Islet precursor cell (in vitro differentiated cells): ENCODE measurements at places on chromosomes 2 and 18.
A peak's percentile ranks its signal among the peaks of the same experiment; 100 is the strongest.

DNA sequence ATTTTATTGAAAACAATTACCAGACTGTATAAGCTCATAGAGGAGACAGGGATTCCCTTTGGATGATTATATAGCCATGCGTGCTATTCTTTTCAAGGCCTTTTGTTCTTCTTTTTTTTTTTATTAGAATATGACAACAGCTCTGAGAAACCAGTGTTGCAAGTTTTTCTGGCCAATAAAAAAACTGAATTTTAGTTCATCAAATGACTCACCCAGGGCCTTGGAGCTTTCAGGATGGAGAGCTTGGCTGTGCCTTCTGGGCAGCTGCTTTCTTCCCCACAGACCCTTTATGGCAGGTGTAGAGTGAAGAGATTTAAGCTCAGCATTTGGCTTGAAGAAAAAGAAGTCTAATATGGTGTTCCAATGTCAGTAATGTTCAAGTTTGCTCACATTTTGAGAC is 497.9 kb upstream of the FANCL start:
- DNase-seq = no peak

DNA sequence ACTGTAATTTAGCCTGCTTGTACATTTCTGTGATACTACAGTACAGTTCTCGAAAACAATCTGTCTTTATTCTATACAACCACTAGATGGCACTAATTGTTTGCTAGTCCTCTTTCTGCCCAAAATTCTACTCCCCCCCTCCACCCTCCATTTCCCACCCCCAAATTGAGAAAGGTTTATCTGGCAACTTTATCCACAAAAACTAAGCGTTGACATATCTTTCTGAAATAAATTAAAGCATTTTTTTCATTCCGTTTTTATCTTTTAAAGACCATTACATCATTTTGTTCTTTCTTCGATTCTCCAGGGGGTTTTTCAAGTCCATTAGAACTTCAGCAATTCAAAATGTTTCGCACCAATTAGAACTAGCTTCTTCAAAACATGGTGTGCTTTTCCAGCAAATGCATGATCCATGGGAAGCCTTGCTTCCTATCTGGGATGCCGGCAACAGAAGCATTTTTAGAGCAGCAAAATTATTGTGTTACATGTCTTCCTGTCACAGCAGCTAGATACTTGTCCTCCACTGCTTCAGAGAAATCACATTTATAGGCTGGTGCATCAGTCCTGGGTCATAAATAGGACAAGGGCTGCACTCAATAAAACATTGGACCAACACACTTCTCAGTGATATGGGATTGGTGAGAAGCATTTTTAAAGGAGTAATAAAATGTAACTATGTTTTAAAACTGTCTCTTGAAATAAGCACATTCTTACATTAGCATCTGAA is 241.3 kb downstream of the PAX3 start:
- DNase-seq = no peak

DNA sequence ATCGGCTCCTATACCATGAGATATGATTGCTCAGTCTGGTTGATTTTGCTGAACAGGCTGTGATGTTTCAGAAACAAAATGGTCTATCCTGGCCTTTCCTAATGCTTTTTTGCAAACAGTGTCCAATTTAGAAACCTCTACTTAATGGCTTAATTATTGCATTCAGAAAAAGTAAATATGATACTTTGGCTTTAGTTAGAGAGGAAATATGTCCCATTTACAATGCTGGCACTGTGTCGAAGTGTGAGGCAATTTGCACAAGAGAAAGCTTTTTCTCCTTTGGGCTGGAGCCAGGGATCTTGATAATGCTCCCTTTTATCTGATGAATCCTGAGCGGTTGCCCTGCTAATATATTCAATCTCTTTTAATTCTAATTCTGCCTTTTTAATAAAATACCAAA is 418.9 kb downstream of the EPHA4 start:
- DNase-seq = no peak

- DNase-seq = no peak
These were observed 4.3 kb downstream of the UGT1A9 start for GRCh38 chr2:233676046-233676445.

- DNase-seq = no peak
These were observed 285.0 kb upstream of the KCNH7 start for GRCh38 chr2:163123526-163123925.

DNA sequence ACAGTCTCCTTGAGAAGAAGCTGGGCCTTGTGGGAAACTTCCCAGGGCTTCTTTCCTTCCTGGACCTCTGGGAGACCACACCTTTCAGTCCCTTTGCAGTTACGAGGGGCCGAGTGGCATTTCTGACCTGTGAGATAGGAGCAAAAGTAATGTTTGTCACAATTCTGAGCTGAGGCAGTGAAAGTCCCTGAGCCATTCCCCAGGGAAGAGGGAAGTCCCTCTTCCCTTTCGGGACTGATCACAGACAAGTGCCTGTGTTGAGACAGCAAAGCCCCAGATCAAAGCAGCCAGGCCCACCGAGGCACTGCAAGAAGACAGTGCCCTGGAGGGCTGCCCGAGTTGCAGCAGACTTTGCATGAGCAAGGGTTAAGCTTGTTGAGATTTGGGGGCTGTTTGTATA is 41.9 kb downstream of the RHOB start:
- peak; percentile 80 for DNase-seq

DNA sequence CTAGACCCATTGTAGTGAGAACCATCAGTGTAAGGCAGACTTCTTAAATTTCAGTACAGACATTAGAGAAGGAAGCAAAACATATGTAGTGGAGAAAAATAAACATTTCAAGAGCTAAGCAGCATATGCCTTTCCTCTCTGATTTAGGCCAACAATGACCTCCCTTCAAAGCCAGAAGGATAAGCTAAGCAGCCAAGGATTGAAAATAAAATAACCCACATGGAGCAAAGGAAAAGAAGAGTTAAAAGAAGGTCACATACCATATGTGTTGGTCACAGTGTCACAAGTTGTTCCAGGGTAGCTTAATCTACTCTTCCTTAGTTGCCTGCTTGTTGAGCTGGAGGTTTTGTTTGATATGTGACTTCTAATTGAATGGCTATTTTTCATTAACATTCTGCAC is 15.6 kb upstream of the LAMA1 start:
- no peak for DNase-seq

- no peak for DNase-seq
These were observed 33.8 kb downstream of the HS6ST1 start for GRCh38 chr2:128284841-128285240.

GRCh38 chr18:7516266-7517117 is 50.6 kb upstream of the PTPRM start:
- DNase-seq = no peak

DNA sequence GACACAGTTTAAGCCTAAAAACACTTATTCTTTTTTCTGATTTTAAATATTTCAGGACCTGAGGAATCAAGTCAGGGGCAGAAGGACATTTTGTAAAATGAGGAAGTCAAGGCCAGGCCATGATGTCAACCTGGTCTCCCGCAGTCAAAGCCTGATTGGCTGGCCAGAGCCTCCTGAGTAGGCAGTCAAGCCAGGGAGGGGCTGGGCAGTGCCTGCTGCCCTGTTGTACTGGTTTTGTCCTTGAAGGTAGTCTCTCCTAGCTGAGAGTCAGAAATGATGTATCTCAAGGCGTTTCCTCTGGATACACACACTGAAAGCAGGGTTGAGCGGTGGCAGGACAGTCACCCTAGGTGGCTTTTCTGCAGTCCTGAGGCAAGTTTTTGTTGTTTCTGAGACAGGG is 19.8 kb downstream of the CCT7 start:
- no peak for DNase-seq

DNA sequence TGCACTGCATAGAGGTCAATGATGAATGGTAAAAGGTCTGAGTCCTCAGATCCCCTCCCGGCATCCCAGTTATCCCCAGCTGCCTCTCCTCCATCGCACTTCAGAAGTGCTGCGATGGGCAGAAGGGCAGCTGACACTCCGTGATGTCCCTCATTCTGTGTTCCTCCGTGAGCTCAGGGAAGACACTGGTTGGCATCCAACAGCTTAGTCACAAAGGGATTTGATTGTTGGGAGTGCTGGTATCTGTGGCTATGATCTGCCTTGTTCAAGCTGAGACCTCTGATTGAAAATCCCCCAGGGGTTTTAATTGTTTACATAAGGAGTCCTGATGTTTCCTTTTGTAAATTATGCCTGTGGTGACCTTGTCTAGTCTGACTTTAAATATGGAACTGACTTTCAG is 19.0 kb upstream of the SAG start:
- DNase-seq = no peak

DNA sequence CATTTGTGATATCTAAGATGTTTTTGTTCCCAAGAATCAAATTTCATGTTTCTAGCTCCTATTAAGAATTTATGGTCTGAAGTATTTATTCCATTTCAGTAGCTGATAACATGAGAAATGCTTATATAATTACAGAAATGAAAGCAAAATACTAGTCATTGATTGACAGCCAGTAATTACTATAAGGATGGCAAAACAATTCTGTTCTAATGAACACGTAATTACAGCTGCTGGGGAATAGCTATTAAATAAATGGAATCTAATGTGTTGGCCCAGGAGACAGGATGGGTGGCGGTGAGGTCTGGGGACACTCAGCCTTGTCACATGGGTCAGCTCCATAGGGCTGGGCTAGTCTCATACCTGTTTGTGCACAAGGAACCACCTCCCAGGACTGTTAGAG is 263.5 kb downstream of the FHOD3 start:
- no peak for DNase-seq

DNA sequence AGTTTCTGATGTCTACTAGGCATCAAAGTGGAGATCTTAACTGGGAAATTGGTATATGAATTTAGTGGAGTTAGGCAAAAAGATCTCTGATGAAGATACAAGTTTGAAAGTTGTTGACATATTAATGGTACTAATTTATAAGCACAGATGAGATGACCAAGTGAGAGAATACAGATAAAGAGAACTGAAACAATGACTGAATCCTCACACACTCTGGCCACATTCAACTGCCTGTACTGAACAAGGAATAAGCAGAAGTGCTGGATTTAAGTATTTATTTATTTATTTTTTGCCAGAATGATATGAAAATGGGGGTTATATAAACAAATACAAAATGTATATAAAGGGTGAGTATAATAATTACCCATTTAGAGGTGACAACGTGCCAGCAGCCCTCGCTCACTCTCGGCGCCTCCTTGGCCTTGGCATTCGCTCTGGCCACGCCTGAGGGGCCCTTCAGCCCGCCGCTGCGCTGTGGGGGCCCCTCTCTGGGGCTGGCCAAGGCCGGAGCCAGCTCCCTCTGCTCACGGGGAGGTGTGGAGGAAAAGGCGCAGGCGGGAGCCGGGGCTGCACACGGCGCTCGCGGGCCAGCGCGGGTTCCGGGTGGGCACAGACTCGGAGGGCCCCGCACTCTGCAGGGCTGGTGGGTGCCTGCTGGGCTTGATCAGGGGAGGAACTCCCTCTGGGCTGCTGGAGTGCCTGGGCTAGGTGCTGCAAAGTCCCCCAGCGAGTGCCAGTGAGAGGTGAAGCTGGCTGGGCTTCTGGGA is 1363.9 kb upstream of the CRIM1 start:
- DNase-seq = no peak

DNA sequence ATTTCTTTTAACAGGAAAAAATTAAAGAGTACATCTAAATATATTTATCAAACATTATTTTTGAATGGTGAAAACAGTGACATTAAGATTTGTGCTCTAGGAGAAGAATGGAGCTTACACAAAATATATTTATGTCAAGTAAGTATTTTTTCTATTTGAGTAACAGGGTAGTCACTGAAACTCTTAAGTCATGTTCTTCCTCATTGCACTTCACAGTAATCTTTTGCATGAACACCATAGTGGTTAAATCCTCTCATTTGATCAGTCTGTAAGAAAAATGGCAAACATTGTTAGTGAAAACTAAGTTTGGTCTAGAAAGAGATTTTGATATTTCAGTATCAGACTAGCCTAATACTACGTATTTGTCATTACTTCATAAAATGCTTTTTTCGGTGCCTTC is 8.1 kb downstream of the GMCL1 start:
- no peak for DNase-seq

DNA sequence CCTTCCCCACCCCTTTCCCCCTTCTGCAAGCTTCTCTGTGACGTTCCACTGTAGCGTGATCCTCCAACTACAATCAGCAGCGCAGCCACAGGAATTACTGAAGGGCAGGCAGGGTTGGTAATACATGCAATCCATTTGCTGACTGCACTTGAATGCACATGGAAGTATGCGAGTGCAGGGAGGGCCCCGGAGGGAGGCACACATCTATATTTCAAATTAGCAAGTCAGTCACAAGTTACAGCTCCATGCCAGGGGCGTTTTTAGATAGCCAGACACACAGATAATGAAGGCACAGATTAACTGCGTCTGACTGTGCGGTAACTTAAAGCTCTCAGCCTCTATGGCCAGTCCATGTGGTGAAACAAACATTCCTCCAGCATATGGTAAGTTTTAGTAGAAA is 209.2 kb upstream of the GATA6 start:
- DNase-seq = no peak

DNA sequence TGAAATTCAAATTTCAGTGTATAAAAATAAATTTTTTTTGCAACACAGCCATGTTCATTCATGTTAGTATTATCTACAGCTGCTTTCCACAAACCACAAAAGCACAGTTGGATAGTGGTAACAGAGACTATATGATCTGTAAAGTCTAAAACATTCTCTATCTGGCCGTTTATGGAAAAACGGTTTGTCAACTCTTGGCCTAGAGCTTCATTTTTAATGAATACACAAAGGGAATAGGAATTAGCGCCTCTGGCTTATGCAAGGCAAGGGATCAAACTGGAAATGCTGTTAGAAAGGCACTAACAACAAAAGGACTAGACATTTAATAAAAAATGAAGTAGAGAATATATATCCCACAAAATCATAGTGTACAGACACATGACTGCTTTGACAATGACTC is 211.9 kb downstream of the EXOC6B start:
- DNase-seq = no peak

GRCh38 chr2:102433973-102434654 is 11.2 kb downstream of the IL18RAP start:
- no peak for DNase-seq

DNA sequence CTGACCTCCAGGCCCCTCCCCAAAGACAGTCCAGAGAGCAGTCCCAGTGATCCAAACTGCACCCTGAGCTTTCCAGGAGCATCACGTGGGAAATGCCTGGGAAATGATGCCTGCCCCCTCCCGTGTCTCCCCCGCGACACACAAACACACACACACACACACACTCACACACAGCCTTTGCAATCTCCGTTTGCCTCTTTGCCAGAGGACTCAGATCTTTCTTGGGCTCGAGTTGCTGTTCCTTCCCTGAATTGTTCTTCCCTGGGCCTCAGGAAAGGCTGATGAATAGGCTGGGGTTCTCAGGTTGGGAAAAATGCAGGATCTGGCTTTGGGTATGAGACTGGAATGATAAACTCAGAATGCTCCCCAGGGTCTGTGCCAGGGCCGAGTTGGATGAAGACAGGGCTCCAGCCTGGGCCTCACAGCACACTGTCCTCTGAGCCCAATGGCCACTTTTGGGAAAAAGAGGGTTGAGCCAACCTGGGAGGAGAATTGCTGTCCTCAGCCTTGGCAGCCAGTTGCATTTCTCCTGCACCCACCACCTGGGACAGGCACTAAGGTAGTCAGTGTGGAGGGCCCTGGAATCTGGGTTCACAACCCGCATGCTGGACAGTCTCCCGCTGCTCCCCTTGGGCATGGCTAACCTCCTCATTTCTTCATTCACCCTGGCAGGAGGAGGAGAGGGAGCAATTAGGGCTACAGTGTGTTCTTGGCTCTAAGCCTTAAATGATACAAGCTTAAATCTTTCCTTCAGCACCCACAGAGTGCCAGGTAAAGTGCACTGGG is 43.9 kb upstream of the ATP6V1B1 start:
- DNase-seq = no peak

- no peak for DNase-seq
These were observed 477.6 kb upstream of the KLHL29 start for GRCh38 chr2:22907330-22907729.

GRCh38 chr2:240353086-240353798 is 82.2 kb upstream of the GPC1 start:
- no peak for DNase-seq
